CD4-positive, alpha-beta memory T cell (primary cell): ENCODE measurements at places on chromosomes 12 and 14. TPM values are rescaled to one million over a fixed set of nuclear protein-coding genes. Genes with fewer than 3 reads are reported as not detected.
A peak's percentile ranks its signal among the peaks of the same experiment; 100 is the strongest.

- no peaks in the 10 kb centered on the region for H3K36me3 ChIP-seq
- H3K4me3 ChIP-seq = no peak overlapping the region
- DNase-seq = no peak
- H3K27me3 ChIP-seq = peaks cover 24% of the 10 kb centered on the region
These were observed 17.2 kb downstream of the NKX2-1 start for GRCh38 chr14:36502558-36503508.

DNA sequence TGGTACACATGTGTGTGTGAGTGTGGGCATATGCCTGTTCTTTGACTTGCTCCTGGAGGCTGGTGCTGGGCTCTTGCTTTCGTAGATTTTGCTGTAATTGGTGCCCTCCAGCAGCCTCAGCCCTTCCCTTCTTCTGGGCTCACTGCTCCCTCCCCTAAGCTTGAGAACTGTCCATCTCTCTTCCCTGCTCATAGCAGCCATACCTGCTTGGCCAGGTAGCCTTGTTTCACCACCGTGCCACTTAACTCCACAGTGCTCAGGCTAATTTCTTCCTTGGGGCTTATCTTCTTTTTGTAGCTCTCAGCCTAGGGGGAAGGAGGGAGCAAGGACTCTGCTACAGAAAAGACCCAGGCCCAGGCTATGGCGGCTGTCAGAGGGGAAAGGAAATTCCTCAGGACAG, 19.8 kb downstream of the PLEK2 start:
- no peak overlapping the region for H3K4me3 ChIP-seq
- peaks cover 11% of the 10 kb centered on the region for H3K4me1 ChIP-seq
- peaks cover 2% of the 10 kb centered on the region for H3K36me3 ChIP-seq
- DNase-seq = no peak
- H3K27me3 ChIP-seq = no peaks in the 10 kb centered on the region
- H3K27ac ChIP-seq = no peak overlapping the region

- no peak for DNase-seq
- no peaks in the 10 kb centered on the region for H3K27me3 ChIP-seq
- H3K4me3 ChIP-seq = no peak overlapping the region
- no peak overlapping the region for H3K27ac ChIP-seq
These were observed 74.2 kb upstream of the RASSF8 start for GRCh38 chr12:25884024-25884919.

DNA sequence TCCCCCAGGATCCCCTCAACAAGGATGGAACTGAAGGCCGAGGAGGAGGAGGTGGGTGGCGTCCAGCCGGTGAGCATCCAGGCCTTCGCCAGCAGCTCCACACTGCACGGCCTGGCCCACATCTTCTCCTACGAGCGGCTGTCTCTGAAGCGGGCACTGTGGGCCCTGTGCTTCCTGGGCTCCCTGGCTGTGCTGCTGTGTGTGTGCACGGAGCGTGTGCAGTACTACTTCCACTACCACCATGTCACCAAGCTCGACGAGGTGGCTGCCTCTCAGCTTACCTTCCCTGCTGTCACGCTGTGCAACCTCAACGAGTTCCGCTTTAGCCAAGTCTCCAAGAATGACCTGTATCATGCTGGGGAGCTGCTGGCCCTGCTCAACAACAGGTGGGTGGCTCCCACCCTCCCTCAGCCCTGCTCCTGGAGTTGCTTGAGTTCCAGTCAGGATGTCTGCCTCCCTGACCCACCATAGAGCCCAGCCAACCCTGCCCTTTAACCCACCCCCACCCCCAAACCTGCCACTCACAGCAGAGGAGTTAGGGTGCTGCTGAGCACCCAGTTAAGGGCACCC, 1.4 kb downstream of the ASIC1 start:
- peaks cover 15% of the 10 kb centered on the region for H3K27me3 ChIP-seq
- no peak overlapping the region for H3K27ac ChIP-seq
- no peak for DNase-seq
- H3K36me3 ChIP-seq = no peaks in the 10 kb centered on the region
- H3K4me3 ChIP-seq = no peak overlapping the region

GRCh38 chr12:13945641-13946040, 35.8 kb downstream of the GRIN2B start:
- H3K4me3 ChIP-seq = no peak overlapping the region
- no peak for DNase-seq
- no peaks in the 10 kb centered on the region for H3K4me1 ChIP-seq
- H3K36me3 ChIP-seq = no peaks in the 10 kb centered on the region
- no peak overlapping the region for H3K27ac ChIP-seq
- no peaks in the 10 kb centered on the region for H3K27me3 ChIP-seq

- H3K4me1 ChIP-seq = no peaks in the 10 kb centered on the region
- DNase-seq = peak; percentile 31
- H3K36me3 ChIP-seq = peaks cover 20% of the 10 kb centered on the region
- no peak overlapping the region for H3K4me3 ChIP-seq
- no peak overlapping the region for H3K27ac ChIP-seq
- H3K27me3 ChIP-seq = no peaks in the 10 kb centered on the region
These were observed 16.1 kb downstream of the PIGH start for GRCh38 chr14:67583711-67584644.

- no peaks in the 10 kb centered on the region for H3K4me1 ChIP-seq
- no peaks in the 10 kb centered on the region for H3K27me3 ChIP-seq
- H3K36me3 ChIP-seq = no peaks in the 10 kb centered on the region
- no peak for DNase-seq
- no peak overlapping the region for H3K27ac ChIP-seq
- H3K4me3 ChIP-seq = no peak overlapping the region
These were observed 8.9 kb upstream of the WNT5B start for GRCh38 chr12:1620092-1620491.

- H3K27me3 ChIP-seq = no peaks in the 10 kb centered on the region
- DNase-seq = no peak
- peak overlapping the region; percentile 37 for H3K27ac ChIP-seq
- peaks cover 64% of the 10 kb centered on the region for H3K4me1 ChIP-seq
These were observed 28.3 kb downstream of the VCPKMT start for GRCh38 chr14:50088117-50088515.

DNA sequence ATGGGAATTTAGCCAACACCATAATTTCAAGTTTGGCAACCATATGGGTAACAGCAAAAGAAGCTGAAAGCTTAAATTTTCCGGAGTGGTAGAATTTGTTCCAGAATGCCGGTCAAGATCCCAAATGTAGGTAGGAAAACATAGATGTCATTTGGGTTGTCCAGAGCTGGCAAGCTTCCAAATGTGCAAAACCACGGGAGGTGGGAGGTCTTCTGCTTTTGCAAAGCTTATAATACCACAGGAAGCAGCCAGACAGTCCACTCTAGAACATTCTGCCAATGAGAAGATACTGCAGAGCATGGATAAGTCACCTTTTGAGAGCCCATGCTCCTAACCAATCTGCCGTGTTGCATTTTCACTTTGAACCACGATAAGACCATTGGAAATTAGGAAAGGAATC, 26.4 kb upstream of the BATF start:
- no peaks in the 10 kb centered on the region for H3K4me1 ChIP-seq
- no peak for DNase-seq
- H3K36me3 ChIP-seq = no peaks in the 10 kb centered on the region

GRCh38 chr12:25264114-25264513, 13.4 kb upstream of the KRAS start:
- no peaks in the 10 kb centered on the region for H3K4me1 ChIP-seq
- no peak overlapping the region for H3K4me3 ChIP-seq
- H3K27ac ChIP-seq = no peak overlapping the region
- no peak for DNase-seq
- H3K36me3 ChIP-seq = no peaks in the 10 kb centered on the region

- no peaks in the 10 kb centered on the region for H3K36me3 ChIP-seq
- no peak for DNase-seq
- H3K27ac ChIP-seq = no peak overlapping the region
- no peaks in the 10 kb centered on the region for H3K4me1 ChIP-seq
These were observed 88.4 kb downstream of the GRIP1 start for GRCh38 chr12:66590275-66590985.

GRCh38 chr14:102272392-102272791, 32.6 kb downstream of the MOK start:
- H3K27me3 ChIP-seq = no peaks in the 10 kb centered on the region
- no peak for DNase-seq
- H3K4me3 ChIP-seq = no peak overlapping the region

- DNase-seq = no peak
- no peaks in the 10 kb centered on the region for H3K36me3 ChIP-seq
- peaks cover 74% of the 10 kb centered on the region for H3K4me1 ChIP-seq
- H3K4me3 ChIP-seq = no peak overlapping the region
- H3K27me3 ChIP-seq = no peaks in the 10 kb centered on the region
- peak overlapping the region; percentile 80 for H3K27ac ChIP-seq
These were observed 47.3 kb downstream of the KDM2B start for GRCh38 chr12:121533394-121534090.

DNA sequence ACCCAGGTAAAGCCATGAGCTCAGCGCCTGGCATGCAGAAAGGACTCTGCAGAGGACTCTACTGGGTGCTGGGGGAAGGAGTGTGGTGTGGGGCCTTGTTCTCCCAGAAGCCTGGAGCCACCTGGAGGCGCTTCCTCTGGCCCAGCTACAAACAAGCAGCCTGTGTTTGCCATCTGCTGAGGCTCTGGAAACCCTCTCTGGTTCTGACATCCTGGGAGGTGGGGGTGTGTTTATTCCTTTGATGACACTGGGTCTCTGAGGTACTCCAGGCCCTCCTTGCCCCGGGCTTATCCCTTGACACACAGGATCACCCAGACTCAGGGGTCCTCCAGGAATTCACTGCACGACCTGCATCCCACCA, 44.9 kb downstream of the RNF34 start:
- DNase-seq = no peak
- peaks cover 40% of the 10 kb centered on the region for H3K36me3 ChIP-seq
- H3K27me3 ChIP-seq = no peaks in the 10 kb centered on the region
- H3K4me3 ChIP-seq = no peak overlapping the region
- no peak overlapping the region for H3K27ac ChIP-seq

GRCh38 chr12:75831402-75831801, 200.2 kb downstream of the PHLDA1 start:
- H3K4me1 ChIP-seq = no peaks in the 10 kb centered on the region
- no peak overlapping the region for H3K4me3 ChIP-seq
- H3K27me3 ChIP-seq = no peaks in the 10 kb centered on the region
- H3K36me3 ChIP-seq = no peaks in the 10 kb centered on the region

Gene C1QL4
- total RNA-seq = not detected

Gene SPRING1
- 28.1 TPM for total RNA-seq

Gene SMARCD1
- total RNA-seq = 56.9 TPM

Gene DTD2
- total RNA-seq = 20.2 TPM
